ENCODE measurements at places on chromosomes 16 and 17.

- DNase-seq: no peak
These were observed 16.9 kb downstream of the GPRC5C start for GRCh38 chr17:74448756-74449155.

DNA sequence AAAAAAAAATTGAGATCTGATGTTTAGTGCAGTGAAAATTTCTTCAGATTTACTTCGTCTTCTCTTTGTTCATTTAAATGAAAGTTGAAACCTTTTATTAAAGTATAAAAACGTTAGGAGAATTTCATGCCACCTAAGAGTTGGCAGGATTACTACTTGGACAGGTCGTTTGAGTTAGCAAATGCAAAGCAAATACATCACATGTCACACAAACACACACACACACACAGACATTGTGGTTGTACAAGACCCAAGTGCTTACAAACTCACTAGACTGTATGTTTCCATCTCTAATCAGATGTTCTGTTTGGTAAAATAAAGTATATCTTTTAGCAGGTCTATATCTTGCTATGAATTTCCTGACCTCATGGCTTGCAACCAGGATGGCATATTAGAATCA lies 185.6 kb upstream of the COX10 start:
- no peak for DNase-seq

DNA sequence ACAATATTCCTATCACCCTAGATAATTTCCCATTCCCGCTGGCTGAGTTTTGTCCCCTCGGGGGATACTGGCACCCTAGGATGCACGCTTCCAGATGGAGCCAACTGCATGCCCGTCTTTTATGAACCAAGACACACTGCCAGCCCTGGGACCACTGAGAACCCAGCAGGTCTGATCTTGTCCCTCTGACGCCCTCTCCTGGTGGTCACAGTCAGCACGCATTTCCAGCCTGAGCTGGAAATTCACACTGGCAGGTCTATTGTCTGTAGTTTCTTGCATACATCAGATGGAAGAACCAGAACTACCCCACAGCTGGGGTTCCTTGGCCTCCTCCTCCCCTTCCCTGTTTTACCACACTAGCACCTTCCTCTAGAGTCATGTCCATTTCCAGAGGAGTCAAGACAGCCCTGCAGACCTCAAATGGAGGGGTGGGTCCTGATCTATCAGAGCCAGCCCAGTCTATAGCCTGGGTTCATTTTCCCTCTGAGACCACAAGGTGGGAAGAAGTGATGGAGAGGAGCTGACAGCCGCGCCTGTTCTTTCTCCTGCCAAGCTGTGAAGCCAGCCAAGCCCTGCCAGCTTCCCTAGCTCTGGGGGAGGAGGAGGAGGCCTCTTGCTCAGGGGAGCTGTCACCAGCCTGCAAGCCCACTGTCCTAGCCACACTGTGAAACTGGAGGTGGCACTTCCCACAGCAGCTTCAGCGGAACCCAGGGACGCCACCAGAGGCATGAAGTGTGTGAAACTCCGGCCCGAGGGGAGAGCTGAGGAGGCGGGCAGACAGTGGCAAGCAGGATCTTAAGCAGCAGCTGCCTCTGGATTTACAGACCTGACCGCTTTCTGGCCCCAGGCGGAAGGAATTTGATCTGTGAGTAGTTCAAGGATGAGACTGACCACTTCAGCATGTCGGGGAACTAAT lies 29.3 kb downstream of the MXRA7 start:
- no peak for DNase-seq

- no peak for DNase-seq
These were observed 1.8 kb upstream of the JMJD8 start for GRCh38 chr16:685967-686366.

DNA sequence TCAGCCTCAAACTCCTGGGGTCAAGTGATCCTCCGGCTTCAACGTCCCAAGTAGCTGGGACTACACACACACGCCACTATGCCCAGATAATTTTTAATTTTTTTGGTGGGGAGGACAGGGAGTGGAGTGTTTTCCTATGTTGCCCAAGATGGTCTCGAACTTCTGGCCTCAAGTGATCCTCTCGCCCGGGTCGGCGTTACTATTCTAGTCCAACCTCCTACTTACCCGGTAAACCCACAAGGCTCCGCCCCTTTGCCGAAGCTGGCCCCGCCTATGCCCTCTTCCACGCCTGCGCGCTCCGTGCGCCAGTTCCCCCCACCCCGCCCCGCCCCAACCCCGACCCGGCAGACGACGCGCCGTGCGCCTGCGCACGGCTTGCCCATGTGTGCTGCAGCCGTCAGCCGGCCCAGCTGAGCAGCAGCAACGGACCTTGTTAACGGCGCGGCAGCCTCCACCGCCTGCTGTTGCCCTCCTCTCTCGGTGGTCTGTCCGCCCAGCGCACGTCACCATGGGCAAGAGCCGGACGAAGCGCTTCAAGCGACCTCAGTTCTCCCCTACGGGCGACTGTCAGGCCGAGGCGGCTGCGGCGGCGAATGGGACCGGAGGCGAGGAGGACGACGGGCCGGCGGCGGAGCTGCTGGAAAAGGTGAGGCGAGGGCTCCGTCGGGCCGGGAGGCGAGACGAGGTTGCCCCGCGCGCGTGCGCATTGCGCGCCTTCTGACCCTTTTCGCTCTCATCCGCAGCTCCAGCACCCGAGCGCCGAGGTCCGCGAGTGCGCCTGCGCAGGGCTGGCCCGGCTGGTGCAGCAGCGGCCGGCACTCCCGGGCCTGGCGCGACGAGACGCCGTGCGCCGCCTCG lies at the start of gene HEATR3:
Gene HEATR3 (plus strand): TSS at position 347 of the 858 bp plus-strand sequence. CDS start 162 bp downstream, at position 509.
- DNase-seq: peak; percentile 74

- no peak for DNase-seq
These were observed 2.2 kb upstream of the ATF7IP2 start for GRCh38 chr16:10383626-10384025.

DNA sequence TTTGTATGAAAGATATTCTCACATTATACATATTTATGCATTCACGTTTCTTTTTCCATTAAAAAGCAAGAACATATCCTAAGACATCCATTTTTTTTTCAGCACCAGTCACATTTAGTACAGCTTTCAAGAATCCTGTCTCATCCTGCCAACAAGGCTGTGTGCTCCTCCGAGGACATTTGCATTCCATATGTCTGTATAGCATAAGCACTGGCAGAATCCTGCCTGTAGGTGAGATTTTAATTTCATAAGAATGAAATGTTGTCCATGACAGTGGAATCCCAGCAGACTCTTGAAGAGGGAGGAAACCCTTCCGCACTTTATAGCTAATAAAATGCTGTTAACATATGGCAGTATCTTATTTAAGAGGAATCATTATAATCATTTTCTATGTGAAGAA lies 2.9 kb upstream of the PMP22 start:
- no peak for DNase-seq

DNA sequence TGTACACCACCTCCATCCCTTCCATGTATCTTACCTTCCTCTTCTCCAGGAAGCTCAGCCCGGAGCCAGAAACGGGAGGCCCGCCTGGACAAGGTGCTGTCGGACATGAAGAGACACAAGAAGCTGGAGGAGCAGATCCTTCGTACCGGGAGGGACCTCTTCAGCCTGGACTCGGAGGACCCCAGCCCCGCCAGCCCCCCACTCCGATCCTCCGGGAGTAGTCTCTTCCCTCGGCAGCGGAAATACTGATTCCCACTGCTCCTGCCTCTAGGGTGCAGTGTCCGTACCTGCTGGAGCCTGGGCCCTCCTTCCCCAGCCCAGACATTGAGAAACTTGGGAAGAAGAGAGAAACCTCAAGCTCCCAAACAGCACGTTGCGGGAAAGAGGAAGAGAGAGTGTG lies 756 bp upstream of the MVP start:
- DNase-seq: no peak

GRCh38 chr16:76913046-76913445 lies 277.9 kb upstream of the MON1B start:
- DNase-seq: peak; percentile 22

- no peak for DNase-seq
These were observed 27.4 kb upstream of the TNRC6C start for GRCh38 chr17:77930780-77931768.

- no peak for DNase-seq
These were observed 1011.6 kb downstream of the KCNJ18 start for GRCh38 chr17:22703786-22704441.

DNA sequence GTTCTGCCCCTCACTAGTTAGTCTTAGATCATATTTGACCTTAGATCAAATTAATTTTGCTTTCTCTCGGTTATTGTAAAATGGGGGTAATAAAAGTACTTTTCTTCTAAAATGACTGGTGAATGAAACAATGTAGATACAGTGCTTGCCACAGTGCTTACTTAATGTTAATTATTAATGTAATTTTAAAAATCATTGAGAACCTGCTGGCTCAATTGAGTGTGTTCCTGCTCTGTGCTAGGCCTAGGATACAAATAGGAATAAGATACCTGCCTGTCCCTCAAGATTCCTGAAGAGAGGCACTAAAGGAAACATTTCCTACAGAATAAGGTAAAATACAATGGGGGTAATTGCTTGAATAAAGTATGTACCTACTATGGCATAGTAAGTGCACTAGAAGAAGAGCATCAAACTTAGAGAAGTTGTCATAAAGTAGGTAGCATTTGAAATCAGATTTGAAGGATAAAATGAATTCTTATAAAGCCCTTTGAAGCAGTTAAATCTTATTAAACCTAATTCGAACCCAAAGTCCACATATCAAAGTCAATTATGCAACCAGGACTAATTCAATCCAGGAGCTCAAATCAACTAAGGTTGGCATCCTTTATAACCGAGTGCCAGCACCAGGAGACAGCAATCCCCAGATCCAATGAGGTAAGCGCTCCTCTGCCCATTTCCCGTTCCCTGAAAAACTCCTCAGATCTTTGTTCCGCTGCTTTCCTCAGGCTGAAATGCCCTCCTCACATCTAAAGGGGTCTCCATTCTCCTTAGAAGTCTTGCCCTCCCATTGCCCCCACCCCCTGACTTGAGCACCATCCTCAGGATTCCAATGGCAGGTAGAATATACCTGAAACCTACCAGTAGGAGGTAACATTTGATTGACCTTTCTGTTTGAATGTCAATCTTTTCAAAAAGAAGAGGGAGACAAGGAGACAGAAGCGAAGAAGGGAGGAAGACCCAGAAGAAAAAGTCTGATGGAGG lies 2.4 kb upstream of the MED13 start:
- DNase-seq: no peak

- no peak for DNase-seq
These were observed 10.2 kb downstream of the SOCS7 start for GRCh38 chr17:38361694-38362465.

DNA sequence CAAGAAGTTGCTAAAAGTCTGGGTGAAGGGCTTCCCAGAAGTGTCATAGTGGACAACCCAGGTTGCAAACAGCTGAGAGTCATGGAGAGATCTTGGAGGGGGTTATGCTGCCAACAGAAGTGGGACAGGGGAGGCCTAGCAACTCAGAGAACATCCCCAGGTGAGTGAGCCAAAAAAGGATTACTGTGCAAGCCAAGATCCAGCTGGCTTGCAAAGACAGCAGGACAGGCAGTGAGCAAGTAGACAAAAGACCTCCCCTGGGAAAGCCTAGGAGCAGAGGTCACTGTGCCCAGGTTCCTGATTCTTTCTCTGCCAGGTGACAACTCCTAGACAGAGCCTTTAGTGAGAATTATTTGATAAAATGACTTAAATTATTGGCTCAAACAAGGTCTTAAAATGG lies 9.5 kb upstream of the LONP2 start:
- DNase-seq: no peak

DNA sequence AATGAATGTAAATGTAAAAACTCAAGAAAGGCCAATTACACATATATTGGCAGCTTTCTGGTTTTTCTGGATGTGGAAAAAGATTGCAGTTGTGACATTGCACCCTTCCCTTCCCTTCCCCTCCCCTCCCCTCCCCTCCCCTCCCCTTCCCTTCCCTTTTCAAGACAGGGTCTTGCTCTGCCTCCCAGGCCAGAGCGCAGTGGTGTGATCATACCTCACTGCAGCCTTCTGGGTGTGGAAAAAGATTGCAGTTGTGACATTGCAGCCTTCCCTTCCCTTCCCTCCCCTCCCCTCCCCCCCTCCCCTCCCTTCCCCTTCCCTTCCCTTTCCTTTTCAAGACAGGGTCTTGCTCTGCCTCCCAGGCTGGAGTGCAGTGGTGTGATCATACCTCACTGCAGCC lies 41.7 kb downstream of the PIK3R5 start:
- no peak for DNase-seq

- no peak for DNase-seq
These were observed 43.7 kb upstream of the STH start for GRCh38 chr17:45955326-45955725.

DNA sequence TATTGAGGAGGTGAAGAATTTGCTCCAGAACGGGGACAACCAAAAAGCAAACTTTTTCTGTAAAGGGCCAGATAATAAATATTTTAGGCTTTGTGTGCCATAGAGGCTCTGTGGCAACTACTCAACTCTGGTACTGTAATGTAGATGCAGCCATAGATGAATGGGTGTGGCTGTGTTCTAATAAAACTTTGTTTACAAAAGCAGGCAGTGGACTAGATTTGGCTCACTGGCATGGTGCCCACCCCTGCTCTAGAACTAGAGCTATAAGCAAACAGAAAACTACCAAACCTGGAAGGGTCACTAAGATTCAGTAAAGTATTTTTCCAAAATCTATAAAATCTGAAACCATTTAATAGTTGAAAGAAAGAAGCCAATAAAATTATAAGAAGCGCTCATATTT lies 24.6 kb upstream of the SMURF2 start:
- DNase-seq: no peak

DNA sequence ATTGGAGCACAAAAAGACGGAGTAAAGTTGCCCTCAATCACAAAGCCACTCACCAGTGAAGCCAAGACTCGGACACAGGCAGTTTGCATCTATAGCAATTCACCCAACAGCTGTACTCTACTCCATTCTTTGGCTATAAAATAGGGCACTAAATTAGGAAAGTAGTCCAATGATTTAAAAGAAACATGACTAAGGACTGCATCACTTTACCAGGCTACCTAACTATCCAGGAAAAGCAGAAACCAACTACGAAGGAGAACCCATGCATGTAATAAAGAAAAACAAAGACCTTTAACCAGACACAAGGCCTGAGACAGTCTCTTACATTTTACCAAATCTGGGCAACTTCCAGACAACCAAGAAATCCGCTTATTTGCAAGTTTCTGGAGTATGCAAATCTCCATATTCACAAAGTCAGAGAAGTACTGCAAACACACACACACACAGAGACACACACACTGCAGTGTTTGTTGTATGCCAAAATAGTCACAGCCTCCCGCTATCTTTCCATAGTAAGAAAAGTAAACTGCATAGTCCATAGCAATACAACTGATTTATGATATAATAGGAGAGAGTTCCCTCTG lies 59.8 kb downstream of the CDH11 start:
- peak; percentile 4 for DNase-seq

All from skeletal muscle cell (primary cell).